Activated CD8-positive, alpha-beta memory T cell treated with anti-CD3 and anti-CD28 coated beads for 24 hours (primary cell): ENCODE measurements at places on chromosomes 3 and 15.

- DNase-seq: no peak
Observed at GRCh38 chr3:110526777-110527727, 544.6 kb upstream of the NECTIN3 start.

DNA sequence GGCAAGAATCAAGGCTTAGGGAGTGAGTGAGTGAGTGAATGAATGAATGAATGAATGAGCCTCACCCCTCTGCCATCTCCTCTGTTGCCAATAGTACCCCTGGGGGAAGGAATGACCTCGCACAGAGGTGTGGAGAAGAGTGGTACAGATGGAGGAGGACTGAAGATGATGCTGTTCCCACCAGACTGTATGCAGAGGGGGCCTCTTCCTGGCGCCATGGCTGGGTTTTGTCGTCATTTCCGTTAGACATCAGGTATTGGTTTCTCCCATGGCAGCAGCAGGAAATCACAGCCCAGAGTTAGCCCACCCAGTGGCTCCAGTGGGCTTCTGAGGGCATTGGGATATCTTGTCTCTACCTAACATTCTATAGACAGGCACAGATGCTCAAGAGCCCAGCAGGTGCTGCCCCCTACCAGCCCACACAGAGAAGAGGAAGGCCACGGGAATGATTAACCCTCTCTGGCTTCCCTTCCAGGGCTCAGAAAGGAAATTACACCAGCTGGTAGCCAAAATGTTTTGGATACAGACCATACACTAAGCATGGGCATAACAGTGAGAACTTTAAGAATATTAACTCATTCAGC lies 109.8 kb upstream of the SLC6A11 start:
- DNase-seq: no peak

- no peak for DNase-seq
Observed at GRCh38 chr3:135034291-135034768, 239.3 kb downstream of the EPHB1 start.

GRCh38 chr3:36648241-36649034 lies 115.9 kb downstream of the DCLK3 start:
- DNase-seq: no peak

DNA sequence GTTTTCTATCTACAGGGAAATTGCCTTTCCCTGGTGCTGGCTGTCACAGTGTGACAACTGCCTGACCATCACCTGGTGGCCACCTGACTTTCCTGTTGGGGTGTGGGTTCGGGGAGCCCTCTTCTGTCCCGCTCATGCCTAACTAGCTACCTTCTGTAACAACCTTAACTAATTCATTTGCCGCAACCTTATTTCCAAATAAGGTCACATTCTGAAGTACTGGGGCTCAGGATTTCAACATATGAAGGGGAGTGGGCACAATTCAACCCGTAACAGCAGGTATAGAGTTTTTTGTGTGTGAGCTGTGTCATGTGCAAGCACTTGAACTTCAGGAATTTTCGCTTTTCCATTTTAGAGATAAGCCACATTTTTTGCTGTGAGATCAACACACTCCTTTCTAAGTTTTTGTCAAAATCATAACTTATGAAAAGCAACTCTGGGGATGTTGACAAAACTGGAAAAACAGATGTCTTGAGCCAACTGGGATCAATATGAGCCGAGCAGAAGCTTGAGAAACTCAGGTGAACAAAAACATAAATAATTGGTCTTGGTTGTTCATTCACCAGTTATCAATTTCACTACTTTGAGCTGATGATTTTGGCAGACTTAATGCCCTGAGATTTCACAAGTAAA lies 242.0 kb upstream of the RGMA start:
- DNase-seq: no peak

DNA sequence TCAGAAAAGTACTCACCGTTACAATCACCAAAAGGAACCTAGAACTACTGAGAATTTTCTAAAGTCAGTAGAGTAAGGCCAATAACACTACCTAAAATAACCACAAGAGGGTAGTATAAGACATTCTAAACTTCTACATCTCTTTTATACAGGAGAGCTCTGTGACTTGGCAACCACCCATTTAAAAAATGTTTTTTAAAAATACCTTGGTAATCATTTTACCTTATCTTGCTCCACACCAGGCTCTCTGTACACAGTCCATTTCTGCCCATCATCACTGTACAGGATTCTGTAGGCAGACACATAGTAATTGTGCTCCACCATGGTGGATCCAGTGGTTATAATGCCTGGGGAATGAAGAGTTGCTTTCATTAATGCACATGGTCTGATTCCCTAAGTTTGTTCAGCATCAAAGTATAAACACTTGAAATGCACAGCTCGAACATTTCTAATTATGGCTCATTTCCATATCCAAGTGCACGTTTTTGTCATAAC lies 54.5 kb downstream of the ST3GAL6 start:
- DNase-seq: no peak

- no peak for DNase-seq
Observed at GRCh38 chr15:45372041-45372995, 6.0 kb downstream of the GATM start.

GRCh38 chr15:40440743-40441564 lies at the start of gene BAHD1:
Gene BAHD1, plus strand, starts transcription at chr15:40440953. Its CDS starts 17,512 bp downstream, at chr15:40458465.
- DNase-seq: peak; percentile 97
